Activated T-helper 2 cell treated with anti-CD3 and anti-CD28 coated beads, Interferon-gamma antibody, Interleukin-2, Interleukin-4, amounts not matched to agents 10 μg/mL and 5 μg/mL and 100 μg/mL, durations not matched to agents 14 hours and 24 hours and 36 hours (primary cell): ENCODE measurements at places on chromosomes 6 and 20. TPM values are rescaled to one million over a fixed set of nuclear protein-coding genes. Genes with fewer than 3 reads are reported as not detected.

The KIF25 gene
- not detected in 2 replicates for total RNA-seq

The ZNF76 gene
- total RNA-seq: 37.5 and 39.8 TPM in 2 replicates

The PROKR2 gene
- not detected in 2 replicates for total RNA-seq

The VSX1 gene
- total RNA-seq: not detected in 2 replicates

The PPP1R16B gene
- 109 and 111 TPM in 2 replicates for total RNA-seq
